Natural killer cell treated with Interleukin-12 subunit alpha and Interleukin-12 subunit beta and Interleukin-15 and Interleukin-18, amount 100 ng/mL, for 72 hours (primary cell): ENCODE measurements at places on chromosomes 3 and 15.

DNA sequence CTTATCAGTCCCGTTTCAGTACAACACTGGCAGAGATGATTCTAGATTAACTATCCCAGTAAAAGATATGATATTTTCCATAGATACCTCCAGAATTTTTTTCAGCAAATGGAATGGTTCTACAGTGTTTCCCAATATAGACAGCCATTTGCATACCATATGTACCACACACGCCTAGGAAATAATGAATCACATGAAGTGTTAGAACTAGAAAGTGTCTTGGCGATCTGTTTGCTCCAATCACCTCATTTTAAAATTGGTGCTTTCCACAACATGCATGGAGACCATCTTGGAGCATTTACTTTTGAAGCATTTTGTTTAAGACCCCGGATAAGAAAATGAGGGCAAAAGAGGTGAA, 2.0 kb downstream of the C2CD4A start:
- DNase-seq = no peak

- DNase-seq = peak; percentile 18
Observed at GRCh38 chr15:28895146-28895545, 9.4 kb downstream of the APBA2 start.

DNA sequence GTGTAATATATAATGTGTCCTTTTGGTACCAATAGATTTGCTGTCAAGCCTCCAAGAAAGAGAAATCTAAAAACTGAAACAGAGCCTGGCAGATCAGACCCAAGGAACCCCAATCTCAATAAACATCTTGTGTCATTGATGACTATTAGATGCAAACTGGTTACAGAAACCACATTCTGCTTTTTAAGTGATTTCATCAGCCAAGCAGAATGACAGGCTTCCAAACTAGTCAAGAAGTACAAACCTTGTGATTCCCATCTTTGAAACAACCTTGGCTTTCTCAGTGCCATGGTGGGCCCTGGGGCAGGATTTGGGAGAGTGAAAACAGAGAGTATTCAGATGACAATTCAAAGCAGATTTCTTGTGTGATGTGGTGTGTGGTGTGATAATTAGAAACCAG, 45.6 kb upstream of the STRIT1 start:
- DNase-seq = no peak

DNA sequence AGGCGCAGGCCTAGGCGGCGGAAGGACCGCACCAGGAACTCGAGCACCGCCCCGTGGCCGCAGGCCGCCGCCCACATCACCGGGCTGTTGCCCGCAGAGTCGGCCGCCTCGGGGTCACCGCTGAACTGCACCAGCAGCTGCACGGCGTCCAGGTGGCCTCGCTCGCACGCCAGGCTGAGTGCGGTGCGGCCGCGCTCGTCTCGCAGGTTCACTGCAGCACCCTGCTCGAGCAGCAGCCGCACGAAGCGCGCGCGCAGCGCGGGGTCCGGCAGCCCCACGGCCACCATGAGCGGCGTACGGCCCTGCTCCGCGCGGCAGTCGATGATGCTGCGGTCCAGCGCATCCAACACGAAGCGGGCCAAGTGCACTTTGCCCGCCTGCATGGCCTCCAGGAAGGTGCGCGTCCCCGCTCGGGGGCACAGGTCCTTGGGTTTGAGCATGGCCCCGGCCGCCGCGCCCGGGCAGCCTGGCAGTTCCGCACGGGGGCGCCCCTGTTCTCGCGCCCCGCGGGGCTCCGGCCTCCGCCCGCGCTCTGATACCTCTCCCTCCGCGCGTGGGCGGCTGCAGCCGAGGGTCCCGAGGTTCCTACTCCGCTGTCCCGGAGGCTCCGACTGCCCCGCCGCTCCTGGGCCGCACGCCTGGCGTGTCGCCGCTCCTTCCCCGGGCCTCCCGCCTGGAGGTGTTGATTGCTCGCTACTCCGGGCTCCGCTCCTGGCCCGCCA, 556 bp downstream of the ANKRD63 start:
- DNase-seq = no peak

GRCh38 chr3:66236281-66236680, 15.5 kb downstream of the SLC25A26 start:
- no peak for DNase-seq

- no peak for DNase-seq
Observed at GRCh38 chr3:129286081-129286480, 7.4 kb downstream of the HMCES start.

- DNase-seq = no peak
Observed at GRCh38 chr3:72446218-72447058, 401.8 kb downstream of the SHQ1 start.

DNA sequence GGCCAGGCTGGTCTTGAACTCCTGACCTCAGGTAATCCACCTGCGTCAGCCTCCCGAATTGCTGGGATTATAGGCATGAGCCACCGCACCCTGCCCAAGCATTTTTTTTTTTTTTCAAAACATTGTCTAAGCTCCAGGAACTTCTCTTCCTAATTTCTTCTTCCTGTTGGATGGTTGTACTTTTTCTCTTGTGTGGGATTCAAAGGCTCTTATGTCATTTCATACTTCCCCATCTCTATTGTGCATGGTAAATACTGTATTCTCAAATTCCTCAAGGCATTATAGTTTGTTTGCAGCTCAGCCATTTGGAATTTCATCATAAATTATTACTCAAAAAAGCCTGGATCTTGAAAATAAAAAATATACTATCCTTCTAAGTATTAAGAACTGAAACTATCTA, 199.1 kb upstream of the GADL1 start:
- no peak for DNase-seq

DNA sequence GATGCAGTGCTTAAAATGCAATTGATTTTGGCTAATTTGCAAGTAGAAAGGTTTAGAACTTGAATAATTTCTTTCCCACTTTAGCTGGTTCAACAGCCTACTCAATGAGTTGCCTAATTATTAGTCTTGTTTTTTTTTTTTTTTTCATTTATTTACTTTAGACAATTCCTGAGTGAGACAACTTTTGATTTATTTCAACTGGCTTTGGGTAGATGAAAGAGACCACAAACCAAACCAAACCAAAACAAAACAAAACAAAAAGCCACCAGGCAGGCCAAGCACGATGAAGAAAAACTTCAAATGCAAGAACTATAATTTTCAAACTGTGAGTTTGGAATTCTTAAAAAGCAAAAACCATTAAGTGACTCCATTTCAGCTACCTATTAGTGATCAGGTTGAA, 469.9 kb downstream of the GBE1 start:
- DNase-seq = no peak

DNA sequence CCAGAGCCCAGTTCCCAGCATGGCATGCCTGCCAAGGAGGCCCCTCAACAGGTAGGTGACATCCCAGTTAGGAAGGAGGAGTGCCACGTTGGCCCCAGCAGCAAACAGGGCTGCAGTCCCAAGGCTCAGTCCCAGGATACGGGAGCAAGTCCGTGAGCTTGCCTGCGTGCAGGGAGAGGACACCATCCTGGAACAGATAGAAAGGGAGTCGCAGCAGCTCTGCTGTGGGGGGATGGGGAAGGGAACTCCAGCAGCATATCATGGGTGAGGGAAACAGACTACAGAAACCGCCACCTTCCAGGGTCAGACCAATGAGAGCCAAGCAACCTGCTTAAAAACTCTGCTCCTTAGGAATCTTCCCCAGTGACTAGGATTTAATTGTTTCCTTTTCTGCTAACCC, 9.4 kb upstream of the DYNLT2B start:
- no peak for DNase-seq

DNA sequence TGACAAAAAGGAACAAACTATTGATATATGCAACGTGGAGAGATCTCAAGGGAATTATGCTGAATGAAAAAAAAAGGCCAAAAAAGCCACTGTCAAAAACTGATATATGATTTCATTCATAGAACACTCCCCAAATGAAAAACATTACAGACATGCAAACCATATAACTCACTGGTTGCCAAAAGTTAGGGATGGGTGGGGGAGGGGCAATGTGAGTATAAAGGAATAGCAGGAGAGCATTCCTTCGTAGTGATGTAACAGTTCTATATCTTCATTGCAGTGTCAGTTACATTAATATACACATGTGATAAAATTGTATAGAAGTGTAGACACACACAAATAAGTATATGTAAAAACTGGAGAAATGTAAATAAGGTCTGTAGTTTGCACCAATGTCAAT, 12.2 kb downstream of the GBE1 start:
- no peak for DNase-seq

DNA sequence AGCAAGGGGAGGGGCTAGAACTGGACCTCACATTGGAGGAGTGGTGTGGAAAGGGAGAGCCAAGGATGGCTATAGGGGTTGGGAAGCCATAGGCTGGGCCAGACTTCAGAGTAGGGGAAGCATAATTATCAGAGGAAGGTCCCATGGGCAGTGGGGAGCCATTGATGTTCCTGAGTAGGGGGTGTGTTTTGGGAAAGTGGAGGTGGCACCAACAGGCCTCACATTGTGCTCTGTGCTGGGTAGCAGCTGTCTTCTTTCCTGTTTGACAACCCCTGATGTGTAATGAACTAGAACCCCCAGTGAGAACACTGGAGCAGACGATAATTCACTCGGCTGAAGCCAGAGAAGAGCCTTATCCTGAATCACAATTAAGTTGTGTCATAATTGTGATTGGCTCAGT, 41.2 kb downstream of the SLC6A11 start:
- DNase-seq = no peak

DNA sequence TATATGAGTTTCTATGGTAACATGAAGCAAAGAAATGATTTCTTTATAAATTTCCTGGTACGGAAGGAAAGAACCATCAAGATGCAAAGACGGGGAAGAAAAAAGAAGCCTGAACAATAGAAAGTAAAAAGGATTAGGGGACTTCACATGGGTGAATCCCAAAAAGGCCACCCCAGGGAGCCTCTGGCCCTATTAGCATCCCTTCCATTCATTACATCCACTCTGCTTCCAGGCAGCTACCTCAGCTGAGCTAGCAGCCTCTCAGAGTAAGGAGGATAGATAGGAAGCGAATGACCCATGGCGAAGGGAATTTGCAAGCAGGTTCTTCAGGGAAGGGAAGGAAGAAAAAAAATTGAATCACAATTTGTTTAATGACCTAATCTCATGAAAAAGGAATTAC, 81.6 kb downstream of the GABRB3 start:
- DNase-seq = no peak

- no peak for DNase-seq
Observed at GRCh38 chr3:143510601-143511000, 337.7 kb downstream of the SLC9A9 start.

DNA sequence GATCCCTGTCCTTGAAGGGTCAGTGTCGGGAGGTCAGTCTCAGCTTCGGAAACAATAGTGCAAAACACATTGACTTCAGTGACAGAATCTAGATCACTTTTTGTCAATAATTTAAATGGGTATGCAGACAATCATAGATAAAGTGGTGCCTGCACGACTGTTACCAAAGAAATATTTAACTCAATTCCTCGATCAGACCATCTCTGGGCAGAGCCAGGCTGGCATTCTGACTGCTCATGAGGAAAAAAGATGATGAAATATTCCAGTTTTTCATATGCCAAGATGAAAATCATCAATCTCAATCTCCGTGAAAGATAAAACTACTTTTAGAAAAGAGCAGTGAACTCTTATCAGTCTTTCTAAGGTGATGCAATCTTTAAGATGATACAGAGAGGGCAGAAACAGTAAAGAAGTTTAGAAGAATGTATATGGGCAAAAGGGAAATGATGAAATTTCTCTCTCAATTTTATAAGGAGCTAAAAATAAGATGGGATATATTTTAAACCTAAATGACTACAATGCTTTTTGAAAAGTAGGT, 169.9 kb downstream of the WDR72 start:
- DNase-seq = no peak

DNA sequence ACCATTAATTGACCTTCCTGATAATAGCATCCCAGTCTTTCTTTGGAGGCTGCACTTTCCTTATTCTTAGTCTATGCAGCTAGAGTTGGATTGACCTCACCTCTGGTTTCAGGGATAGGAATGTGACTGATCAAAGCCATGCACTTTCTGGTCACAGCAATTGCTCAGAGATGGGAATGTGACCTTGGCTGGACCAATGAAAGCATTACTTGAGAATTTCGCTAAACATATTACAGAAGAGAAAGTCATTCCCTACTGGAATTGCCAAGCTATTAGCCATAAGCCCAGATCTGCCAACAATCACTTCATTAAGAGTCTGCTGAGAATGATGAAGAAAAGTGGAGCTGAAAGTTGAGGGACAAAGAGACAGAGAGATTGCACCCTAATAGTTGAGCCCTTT, 32.7 kb downstream of the RTP1 start:
- DNase-seq = no peak

DNA sequence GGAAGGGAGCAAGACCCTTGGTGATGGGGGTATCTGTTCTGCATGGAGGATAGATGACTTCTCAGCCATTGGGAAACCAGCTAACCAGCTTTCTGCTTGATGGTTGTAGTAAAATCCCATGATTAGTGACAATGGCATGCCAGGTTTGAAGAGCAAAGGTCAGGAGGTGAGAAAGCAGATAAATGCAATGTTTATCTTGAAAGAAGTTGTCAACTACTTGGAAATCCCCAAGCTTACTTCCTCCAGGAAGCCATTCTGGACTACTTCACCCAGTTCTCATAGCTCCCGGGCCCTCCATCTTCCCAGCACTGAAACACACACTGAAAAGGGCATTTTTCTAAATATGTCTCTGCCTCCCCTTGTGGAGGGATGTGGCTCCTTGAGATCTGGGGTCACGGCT, 51.3 kb downstream of the SMAD3 start:
- peak; percentile 61 for DNase-seq

DNA sequence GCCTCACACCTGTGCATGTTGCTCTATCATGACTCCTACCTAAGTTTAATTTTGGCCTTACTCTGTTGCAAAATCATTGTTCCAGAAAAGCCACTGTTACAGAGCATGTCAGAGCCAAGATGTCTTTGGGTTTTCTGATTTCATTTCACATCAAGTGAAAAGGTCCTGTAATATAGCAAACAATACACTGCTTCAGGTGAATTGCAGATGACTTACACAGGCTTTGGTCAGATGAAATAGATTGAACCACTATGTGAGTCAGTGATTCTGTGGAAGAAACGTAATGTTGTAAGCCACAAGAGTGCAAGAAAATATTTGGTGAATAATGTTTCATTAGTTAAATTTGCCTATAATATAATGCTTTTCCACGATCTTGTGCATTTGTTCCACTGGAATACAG, 22.7 kb downstream of the EBLN2 start:
- DNase-seq = no peak

GRCh38 chr15:33754242-33754641, 214.1 kb upstream of the CHRM5 start:
- no peak for DNase-seq

GRCh38 chr15:81573098-81573746, 199.2 kb upstream of the TMC3 start:
- DNase-seq = no peak

- no peak for DNase-seq
Observed at GRCh38 chr3:114327665-114328064, 33.8 kb downstream of the TIGIT start.
